Calu3 (cell line): ENCODE measurements at places on chromosomes 7 and 10. TPM values are rescaled to one million over a fixed set of nuclear protein-coding genes. Genes with fewer than 3 reads are reported as not detected.

The PRKCQ gene
- total RNA-seq, result 0.73 and 1.1 TPM in 2 replicates

- no peak for DNase-seq
Measured at GRCh38 chr7:22681312-22681711, 45.7 kb upstream of the IL6 start.

The PUS7 gene
- total RNA-seq, result 28.4 and 29.1 TPM in 2 replicates

GRCh38 chr7:24978843-24979469 is 1.0 kb downstream of the OSBPL3 start:
- DNase-seq, result peak; percentile 44

The PLCE1 gene
- total RNA-seq, result 1.8 and 3.2 TPM in 2 replicates

- DNase-seq, result no peak
Measured at GRCh38 chr7:131425992-131426391, 98.3 kb downstream of the MKLN1 start.

The RBP3 gene
- not detected in 2 replicates for total RNA-seq

GRCh38 chr10:96295475-96295874 is 8.8 kb upstream of the DNTT start:
- no peak for DNase-seq

The ELOVL3 gene
- total RNA-seq, result 0.27 and 0.35 TPM in 2 replicates

DNA sequence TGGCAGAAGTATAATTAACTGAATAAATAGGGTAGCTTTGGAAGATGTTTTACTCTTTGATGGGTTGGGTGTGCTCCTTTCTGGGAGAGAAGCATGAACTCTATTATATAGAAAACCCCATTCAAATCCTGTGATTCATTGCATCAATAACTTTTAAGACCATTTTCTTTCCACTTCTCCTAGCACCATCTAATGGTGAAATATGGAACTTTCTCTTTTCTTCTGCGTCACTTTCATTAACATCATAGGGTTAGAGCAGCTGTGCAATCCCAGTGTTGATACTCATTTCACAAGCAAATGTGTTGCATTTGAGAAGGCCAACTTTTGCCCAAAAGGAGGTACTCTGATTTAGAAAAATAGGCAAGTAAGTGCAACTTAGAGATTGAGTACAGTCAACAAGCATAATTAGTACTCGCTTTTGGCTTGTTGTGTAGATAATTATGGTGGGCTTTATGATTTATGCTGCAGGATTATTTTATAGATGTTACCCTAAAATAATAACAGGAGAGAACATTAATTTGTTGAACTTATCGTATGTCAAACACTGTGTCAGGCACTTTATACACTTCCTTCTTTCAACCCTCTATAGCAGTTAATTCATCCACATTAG is 92.9 kb downstream of the CPED1 start:
- no peak for DNase-seq

DNA sequence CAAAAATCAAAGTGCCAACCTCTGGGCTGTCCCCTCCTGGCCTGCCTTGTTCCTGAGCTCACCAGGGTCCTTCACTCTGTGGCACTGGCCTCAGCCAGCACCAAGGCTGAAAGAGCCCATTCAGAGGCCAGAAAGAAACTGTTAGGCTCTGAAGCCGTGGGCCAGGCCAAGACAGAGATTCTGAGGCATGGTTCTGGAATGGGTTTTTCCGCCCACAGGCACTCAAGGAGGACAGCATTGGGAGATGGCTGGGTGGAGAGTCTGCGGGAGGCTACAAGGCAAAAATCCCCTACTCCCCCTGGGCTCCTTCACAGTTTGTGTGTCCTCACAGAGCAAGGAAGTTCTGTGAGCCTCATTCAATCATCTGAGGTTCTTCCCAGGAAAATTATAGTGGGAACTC is 31.7 kb downstream of the GRIFIN start:
- DNase-seq, result no peak

DNA sequence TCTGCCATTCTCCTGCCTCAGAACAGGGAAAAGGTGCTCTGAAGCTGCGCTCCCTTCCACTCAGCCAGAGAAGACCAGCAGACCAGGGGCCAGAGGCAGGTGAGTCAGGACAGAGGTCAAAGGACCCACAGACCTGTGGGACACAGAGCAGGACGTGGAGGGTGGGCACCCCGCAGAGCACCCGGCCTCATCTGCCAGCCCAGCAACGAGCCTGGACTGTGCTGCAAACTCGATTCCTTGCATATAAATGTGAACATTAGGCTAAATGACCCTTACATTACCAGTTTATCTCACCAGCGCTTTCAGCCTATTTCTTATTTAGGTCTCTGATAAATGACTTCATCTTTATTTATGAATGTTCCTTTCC is 50.1 kb downstream of the PTPRN2 start:
- DNase-seq, result no peak

The PDE6C gene
- not detected in 2 replicates for total RNA-seq

The FAM149B1 gene
- 27.0 and 31.5 TPM in 2 replicates for total RNA-seq

The CYP3A7 gene
- total RNA-seq, result 0.71 and 0.86 TPM in 2 replicates

The LAMB1 gene
- total RNA-seq, result 181 and 240 TPM in 2 replicates

DNA sequence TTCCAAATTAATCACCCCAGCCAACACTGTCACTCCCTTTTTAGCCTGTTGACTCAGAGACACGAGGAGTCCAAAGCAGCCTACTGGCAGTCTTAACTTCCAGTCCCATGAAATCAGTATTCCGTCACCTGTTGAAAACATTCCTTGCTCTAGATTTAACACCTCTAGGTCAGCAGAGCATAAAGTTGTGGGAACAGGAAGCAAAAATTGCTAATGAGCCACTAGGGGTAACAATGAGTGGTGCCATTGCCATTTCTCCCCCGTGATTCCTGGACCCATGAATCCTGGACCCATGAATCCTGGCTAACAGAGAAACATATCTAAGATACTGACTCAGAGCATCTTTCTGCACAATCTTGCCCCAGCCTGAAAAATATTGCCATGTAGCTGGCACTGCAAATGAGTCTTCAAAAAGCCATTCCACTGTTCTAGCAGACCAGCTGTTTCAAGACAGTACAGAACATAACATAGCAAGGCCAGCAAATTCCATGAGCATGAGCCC is 252.7 kb upstream of the PTER start:
- no peak for DNase-seq

DNA sequence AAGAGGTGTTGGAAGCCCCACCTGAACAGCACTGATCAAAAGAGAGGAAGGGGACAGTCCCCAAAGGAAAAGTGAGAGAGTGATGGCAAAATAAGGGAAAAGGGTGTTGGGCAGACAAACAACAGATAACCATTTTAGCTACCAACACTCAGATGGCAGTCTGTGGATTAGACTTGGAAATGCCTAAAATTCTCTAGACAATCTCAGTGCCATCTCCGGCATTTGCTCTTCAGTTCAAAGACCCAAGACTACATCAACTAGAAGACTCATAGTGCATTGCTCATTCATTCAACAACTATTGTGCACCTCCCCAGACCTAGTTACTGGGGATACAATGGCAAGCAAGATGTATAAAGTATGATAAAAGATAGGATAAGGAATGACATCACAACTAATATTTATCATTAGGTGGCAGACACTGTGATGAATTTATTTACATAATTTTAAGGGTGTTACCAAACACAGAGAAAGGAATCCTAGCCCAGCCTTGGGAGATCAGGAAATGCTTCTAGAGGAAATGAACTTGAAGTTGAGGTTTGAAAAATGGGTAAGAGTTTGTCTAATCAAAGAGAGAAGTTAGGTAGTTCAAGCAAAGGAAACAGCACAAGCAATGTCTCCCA is 109.3 kb upstream of the ARID5B start:
- DNase-seq, result no peak

The ZNF735 gene
- total RNA-seq, result not detected in 2 replicates

DNA sequence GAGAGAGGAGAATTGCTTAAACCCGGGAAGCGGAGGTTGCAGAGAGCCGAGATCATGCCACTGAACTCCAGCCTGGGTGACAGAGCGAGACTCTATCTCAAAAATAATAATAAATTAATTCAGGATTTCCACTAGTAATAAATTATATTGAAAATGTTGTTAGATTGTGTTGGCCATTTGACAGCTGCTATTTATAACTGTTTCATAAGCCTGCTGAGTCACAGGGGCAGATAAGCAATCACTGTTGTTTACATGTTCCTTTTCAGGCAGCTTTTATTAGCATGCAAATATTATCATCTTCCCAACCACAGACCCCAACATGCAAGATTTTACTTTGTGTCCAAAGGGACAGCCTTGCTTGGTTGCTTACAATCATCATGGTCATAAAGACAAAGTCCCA is 49.5 kb upstream of the ZNF138 start:
- DNase-seq, result no peak

The CACNB2 gene
- not detected in 2 replicates for total RNA-seq

DNA sequence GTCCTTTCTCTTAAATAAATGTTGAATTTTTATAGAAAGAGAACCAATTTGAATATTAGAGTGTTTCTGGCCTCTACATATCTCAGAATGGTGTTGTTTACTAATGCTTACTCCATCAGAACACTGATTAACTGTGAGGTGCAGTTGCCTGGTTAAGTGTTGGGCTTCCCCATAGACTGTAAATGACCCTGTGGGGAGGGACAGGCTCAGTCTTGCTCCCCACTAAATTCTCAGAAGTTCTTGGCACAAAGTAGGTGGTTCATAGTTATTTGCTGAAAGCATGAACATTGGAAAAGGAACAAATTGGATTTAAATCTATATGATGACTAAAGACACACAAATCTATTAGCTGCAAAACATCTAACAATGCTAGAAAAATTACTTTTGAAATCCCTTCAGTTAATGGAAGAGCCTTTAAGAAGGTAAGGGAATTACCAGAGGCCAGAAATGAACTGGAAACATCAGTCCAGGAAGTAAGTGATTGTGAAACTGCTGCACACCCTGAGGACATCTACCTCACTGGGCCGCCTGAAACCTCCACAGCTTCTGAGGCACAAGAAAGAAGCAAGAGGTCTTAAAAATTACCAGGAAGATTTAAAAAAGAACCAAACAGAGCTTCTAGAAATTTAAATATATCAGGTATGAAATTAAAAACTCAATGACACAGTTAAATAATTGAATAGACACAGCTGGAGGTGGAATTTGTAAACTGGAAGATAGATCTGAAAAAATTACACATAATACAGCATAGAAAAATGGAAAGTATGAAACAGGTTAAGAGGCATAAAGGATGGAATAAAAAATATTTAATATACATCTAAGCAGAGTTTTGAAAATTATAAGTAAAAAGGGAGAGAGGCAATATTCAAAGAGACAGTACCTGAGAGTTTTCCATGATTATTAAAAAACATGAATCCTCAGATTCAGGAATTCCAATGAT is 17.8 kb upstream of the COMTD1 start:
- no peak for DNase-seq

The CHRM2 gene
- not detected in 2 replicates for total RNA-seq

DNA sequence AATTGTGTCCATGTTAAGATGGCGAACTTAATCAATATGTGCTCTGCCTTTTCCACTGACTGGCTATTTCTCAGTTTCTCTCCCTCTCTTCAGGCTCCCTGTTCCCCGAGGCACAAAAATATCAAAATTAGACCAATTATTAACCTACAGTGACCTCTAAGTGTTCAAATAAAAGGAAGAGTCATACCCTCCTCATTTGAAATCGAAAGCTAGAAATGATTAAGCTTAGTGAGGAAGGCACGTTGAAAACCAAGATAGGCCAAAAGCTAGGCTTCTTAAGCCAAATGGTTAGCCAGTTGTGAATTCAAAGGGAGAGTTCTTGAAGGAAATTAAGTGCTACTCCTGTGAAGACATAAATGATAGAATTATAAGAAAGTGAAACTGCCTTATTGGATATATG is 81.1 kb upstream of the MBL2 start:
- no peak for DNase-seq

The ELAPOR2 gene
- 0.68 and 0.83 TPM in 2 replicates for total RNA-seq

GRCh38 chr7:30816645-30817370 is 45.6 kb downstream of the MINDY4 start:
- DNase-seq, result no peak

The NEUROG3 gene
- total RNA-seq, result not detected in 2 replicates

GRCh38 chr7:21543528-21544302 is 876 bp downstream of the DNAH11 start:
- DNase-seq, result no peak

DNA sequence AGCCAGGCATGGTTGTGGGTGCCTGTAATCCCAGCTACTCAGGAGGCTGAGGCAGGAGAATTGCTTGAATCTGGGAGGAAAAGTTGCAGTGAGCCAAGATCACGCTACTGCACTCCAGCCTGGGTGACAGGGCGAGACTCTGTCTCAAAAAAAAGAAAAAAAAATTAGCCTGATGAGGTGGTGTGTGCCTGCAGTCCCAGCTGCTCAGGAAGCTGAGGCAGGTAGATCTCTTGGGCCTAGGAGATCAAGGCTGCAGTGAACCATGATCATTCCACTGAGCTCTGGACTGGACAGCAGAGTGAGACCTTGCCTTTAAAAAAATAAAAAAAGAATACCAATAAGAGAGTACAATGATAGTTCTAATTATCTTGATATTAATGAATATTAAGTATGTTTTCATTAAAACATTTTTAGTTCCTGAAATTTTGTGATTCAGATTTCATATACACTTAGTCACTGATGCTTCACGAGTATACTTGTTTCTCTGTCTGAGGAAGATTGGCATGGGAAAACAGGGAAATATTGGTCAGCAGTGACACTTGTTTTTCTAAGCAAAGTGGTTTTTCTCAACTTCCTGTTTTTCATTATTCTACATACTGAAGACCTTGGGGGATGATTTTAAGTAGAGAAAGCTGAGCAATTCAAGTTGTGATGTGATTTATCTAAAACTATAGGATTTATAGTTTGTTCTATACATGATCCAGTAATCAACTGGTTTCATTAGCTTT is 76.8 kb downstream of the ADK start:
- DNase-seq, result no peak

The SH2B2 gene
- total RNA-seq, result 2.7 and 3.7 TPM in 2 replicates

The SP4 gene
- total RNA-seq, result 15.8 and 15.9 TPM in 2 replicates

GRCh38 chr7:158049271-158049670 is 538.4 kb downstream of the PTPRN2 start:
- DNase-seq, result no peak

DNA sequence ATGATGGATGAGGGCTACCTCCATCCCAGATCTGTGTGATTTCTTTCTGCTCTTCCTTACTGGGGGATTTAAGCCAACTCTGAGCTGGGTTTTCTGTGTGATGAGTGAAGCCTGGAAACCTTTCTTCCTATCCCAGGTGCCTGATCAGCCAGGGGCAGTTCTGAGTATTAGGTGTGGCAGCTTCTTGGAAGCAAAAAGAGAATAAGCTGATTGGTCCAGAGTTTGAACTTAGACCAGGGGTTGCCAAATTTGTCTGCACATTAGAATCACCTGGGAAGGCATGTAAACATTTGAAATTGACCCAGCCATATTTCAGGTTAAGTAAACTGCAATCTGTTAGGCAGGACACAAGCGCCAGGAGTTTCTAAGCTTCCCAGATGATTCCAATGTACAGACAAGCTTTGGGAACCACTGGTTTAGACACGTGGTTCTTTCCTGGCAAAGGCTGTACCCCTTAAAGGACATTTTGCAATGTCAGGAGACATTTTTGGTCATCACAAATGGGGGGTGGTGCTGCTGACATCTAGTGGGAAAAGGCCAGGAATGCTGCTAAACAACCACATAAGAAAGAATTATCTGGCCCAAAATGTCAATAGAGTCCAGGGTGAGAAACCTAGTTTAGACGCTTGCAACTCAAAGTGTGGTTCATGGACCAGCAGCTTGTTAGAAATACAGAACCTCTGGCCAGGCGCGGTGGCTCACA is 160.5 kb upstream of the GHITM start:
- no peak for DNase-seq
